ENCODE measurements at places on chromosomes 5 and 9.

GRCh38 chr9:77455312-77455927, 192.7 kb downstream of the GNA14 start:
- DNase-seq: peak; percentile 44

DNA sequence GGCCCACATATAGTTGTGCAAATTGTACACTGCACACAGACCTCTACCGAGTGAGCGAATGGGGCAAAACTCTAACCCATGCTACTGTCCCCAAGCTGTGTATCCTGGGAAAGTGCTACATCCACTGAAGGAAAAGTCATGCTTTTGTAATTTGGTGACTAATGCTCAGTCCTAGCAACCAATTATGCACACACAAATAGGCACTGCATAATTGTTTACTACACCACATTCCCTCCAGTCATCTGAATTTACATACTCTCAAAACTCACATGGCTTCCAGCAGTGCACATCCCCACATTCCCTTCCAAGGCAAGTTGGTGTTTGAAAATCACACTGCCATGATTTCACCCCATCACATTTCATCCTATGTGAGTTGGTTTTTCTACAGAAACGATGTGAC, 125.9 kb upstream of the OSMR start:
- no peak for DNase-seq

- no peak for DNase-seq
Observed at GRCh38 chr5:160545832-160546231, 124.2 kb downstream of the PTTG1 start.

GRCh38 chr9:13146840-13147239, 132.7 kb downstream of the MPDZ start:
- no peak for DNase-seq

DNA sequence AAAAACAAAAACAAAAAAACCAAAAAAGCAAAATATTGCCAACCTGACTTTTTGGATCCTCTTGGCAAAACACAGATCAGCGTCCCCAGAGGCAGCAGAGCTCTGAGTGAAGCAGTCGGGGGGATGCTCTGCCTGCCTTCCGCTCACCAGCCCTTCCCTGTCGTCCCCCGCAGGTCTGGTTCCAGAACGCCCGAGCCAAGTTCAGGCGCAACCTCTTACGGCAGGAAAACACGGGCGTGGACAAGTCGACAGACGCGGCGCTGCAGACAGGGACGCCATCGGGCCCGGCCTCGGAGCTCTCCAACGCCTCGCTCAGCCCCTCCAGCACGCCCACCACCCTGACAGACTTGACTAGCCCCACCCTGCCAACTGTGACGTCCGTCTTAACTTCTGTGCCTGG, 20.7 kb downstream of the LHX2 start:
- no peak for DNase-seq

- no peak for DNase-seq
Observed at GRCh38 chr5:138212828-138213160, 329 bp downstream of the CDC23 start.

- no peak for DNase-seq
Observed at GRCh38 chr5:148963664-148964063, 99.2 kb downstream of the SH3TC2 start.

DNA sequence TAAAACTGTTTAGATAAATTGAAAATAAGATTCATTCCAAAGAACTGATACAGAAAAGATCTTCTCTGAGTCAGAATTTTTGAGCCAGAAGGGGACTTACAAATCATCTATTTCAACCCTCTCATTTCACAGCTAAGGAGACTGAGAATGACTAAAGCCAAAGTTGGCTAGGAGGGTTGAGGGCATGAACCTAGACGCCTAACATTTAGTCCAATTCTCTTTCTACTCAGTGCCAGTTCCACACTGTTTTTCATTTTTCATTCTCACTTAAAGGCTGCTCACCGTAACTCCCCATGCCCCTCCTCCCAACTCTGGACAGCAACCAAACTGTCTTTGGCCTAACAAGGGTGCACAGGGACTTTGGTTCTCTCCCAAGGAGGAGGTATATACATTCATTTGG, 364.0 kb downstream of the NDUFS4 start:
- no peak for DNase-seq

- DNase-seq: peak; percentile 57
Observed at GRCh38 chr5:96893342-96893741, 17.0 kb downstream of the ERAP2 start.

GRCh38 chr9:79616013-79616412, 44.2 kb downstream of the TLE4 start:
- DNase-seq: no peak

DNA sequence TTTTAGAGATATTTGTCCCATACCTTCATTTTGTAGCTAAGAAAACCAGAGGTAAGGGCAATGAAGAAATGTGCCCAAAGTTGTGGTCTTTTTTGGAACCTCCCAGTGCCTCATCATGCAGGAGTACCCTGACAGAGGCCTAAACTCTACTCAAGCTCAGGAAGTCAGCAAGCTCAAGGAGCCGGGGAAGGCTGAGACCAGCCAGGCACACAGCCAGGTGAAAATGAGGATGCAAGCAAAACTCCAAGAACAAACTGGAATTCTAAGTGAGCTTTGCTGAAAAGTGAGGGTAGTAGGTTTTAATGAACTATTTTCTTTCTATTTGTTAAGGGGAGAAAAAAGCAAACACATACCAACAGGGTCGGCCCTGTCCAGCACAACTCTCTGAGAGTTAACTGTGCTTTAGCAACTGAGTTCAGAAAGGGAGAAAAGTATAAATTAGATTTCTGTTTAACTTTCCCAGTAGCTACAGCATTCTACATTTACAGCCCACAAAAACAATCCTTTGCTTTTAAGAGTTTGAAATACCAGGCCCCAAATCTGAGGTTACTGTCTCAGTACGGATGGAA, 146.4 kb downstream of the GNAQ start:
- DNase-seq: no peak

DNA sequence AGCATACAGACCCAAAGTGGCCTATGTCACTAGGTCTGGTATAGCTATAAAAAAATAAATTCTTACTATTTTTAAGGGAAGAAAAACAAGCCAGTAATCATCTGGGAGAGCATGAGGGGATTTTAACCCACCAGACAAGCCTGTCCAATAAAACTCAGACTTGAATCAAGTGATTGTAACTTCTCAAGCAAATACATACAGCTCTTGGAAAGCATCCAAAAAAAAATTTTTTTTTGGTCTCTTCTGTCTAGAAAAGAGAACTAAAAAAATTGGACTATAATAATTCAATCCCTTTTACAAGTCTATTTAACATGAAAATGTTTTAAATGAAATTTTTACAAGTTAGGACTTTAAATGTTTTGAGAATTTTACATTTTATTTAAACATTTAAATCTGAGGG, 61.7 kb downstream of the FBXL17 start:
- DNase-seq: no peak

- DNase-seq: no peak
Observed at GRCh38 chr5:52786391-52786790, 1.3 kb upstream of the ITGA1 start.

- DNase-seq: peak; percentile 35
Observed at GRCh38 chr5:94745786-94746730, 127.6 kb downstream of the SLF1 start.

DNA sequence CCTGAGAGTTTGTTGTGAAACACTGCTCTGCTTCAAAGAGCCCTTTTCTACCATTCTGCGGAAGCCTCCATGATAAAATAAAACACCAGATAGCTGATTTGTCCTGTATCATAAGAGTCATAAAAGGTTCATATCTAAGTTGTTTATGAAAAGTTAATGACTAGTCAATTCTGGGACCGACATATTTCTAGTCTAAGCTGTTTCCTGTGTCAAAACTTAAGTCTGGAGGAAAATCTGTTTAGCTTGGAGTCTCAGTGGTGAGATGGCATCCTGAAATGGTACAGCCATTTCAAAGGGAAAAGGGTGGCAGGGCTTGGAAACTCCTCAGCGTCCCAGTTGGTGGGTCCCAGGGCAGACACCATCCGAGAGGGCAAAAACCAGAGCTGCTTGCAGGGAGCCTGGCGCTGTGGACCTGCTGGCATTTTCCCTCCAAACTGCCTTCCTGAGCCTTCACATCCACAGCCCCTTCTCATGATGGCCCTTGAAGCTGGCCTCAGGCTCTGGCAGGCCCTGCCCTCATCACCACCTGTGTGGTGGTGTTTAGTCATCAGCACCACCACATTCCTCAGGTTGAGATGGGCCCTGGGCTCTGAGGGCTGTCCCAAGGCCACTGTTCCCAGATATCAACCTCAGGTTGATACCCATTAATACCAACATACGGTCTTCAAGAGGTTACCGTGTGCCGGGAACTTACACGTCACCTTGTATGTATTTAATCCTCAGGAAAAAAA, 184.0 kb downstream of the HSPA4 start:
- DNase-seq: peak; percentile 61

- DNase-seq: no peak
Observed at GRCh38 chr5:125316915-125317535, 570.6 kb upstream of the ZNF608 start.

DNA sequence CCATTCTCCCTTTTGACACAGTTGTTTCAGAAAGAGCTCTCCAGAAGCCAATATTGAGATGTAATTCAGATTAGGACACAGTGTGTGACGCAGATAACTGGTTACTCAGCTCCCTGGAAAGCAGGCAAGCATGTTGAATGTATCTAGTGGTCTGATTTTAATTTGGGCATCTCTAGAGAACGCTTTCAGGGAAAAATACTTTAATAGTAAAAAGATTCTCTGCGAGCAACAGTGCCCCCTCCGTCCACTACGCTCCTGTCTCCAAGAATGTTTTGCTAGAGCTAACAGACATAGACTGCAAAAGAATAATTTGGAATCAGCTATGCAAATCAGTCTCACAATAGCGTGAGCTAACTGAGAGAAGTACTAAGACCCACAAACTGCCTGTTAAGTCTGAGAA, 23.3 kb downstream of the CFAP90 start:
- no peak for DNase-seq

DNA sequence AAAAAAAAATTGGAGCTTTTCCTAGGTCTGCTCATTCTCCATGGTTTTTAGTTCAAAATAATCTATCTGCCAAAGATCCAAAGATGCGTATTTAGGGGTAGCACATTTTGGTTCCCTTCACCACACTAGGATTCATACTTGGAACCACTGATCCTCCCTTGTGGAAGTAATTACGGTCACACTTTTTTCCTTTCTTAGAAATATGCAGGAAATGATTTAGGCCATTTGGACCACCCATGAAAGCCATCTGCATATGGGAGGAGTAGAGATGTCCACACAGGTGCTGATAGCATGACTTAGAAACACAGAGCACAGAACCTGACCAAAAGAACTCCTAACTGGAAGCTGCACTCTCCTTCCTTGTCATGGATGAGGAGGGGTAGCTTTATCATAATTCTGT, 105.9 kb upstream of the RAI14 start:
- DNase-seq: no peak

DNA sequence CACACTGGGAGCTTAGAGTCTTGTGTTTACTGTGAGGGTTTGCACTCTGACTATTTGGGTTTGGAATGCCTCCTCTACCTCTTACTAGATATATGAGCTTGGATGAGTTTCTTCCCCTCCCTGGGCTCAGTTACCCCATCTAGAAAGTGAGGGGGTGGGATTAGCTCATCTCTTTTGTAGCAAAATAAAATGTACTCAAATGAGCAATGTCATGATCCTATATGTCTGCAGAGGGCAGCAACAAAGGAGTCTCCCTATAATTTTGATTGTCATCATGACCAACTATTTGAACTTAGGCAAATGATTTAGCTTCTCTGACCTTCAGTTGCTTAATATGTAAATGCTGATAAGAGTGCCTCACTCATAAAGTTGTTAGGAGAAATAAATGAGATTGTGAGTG, 109.0 kb downstream of the DPYSL3 start:
- no peak for DNase-seq

DNA sequence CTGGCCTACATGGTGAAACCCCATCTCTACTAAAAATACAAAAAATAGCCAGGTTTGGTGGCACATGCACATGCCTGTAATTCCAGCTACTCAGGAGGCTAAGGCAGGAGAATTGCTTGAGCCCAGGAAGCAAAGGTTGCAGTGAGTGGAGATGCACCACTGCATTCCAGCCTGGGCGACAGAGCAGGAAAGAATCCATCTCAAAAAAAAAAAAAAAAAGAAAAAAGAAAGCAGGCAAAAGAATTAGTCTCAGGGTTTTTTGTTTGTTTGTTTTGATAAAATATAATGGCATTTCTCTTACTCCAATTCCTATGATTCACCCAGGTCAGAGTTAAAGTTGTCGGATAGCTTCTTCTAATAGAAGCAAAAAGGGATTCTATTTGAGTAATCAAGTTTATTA, 67.0 kb upstream of the ATG10 start:
- DNase-seq: no peak

GRCh38 chr9:113656771-113657670, 193.5 kb downstream of the RGS3 start:
- DNase-seq: no peak

DNA sequence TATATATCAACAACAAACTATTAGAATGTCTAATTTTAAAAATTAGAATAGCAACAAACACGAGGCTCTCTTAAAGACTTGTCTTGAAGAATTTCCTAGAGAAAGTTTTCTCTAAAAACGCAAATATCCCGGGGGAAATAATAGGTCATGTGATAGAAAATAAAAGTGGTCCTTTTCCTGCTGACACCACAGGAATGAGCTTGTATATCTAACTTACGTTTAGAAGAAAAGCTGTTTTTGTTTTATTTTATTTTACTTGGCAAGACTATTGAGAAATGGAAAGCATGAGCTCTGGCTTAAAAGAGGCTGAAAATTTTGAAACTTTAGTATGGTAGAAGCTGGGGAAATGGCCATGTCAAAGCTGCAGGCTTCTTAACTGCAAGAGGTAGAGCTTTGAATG, 465.0 kb downstream of the AGTPBP1 start:
- no peak for DNase-seq

DNA sequence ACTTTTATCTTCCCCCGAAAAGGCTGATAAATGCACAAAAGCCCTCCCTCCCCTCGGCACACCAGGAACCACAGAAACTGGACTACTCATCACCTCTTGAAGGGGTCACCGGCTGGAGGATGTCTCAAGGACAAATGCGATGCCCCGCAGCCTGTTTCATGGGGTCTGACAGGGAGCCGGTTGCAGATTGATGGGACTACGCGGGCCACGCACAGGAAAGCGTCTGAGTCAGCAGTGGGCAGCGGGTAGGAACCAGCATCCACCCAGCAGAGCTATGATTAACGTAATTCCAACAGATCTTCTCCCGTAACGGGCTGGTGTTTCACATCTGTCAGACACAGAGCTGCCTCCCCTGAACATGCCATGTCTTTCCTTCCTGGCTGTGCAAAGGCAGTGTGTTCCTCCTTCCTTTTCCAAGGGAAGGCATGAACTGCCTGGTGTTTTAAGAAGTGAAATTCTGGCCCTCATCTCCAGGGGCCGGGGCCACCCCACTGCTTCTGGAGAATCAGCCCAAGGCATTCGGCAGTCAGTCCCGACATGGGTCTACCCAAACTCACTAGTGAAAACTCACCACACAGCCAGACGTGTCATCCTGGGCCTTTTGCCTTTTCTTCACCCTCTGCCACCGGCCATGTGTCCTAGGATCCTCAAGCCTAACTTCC, 144.4 kb upstream of the PHYKPL start:
- no peak for DNase-seq

DNA sequence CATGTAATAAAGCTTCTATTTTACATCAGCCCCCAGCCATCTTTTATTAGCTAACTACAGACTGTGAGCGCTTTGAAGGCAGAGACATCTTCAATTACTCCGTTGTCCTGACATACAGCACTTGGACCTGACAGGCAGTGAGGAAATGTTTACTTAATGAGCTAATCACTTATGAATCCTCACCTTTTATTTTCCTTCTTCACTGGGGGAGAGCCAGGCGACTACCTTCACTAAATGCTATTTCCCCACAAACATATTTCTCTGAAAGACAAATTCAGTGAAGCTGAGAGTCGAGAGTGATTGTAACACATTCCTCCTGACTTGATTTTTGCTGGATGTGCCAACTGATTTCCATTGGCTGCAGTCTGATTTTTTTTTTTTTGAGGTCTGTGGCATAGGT, 192.1 kb upstream of the CLINT1 start:
- peak; percentile 30 for DNase-seq
